NT2/D1 (cell line): ENCODE measurements at places on chromosomes 3 and 15.

GRCh38 chr3:65033576-65033975 is 345.8 kb upstream of the ADAMTS9 start:
- no peak for DNase-seq

DNA sequence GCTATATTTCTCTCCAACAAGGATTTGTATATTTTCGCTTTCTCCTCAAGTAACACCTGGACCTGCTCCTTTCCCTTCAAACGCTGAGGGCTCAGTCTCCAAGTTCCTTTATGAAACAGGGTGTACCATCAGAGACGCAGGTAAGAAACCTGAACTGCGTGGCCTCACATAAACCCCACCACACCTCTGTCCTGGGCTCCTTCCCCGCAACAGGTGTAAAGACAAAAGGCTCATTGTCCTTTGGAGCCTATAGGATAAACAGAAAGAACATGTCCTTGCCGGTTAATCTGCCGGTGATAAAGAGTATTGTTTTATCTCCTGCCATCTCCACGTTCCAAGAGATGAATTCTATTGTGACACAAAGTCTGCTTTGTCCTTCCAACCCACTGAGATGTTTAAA is 111.8 kb upstream of the ADAMTS9 start:
- DNase-seq = no peak

GRCh38 chr15:94317211-94317610 is 85.8 kb downstream of the MCTP2 start:
- DNase-seq = no peak

GRCh38 chr15:94370206-94370935 is 139.0 kb downstream of the MCTP2 start:
- no peak for DNase-seq

DNA sequence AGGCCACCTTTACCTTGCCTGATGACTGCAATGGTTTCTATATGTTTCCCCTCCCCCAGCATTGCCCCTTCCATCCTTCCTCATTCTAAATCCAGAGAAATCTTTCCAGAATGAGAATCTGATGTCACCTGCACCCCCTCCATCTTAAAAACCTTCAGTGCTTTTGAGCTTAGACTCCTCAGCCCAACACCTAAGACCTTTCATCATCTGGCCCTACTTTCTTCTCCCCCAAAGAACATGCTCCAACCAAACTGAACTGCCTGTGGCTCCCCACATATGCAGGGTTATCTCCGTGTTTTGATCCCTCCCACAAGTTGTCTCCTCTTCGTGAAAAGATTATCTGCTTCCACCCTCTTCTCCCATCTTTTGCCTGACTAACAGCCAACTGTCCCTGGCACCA is 27.3 kb downstream of the RFTN1 start:
- no peak for DNase-seq

GRCh38 chr3:9918261-9919038 is 1.6 kb downstream of the IL17RC start:
- DNase-seq = no peak

DNA sequence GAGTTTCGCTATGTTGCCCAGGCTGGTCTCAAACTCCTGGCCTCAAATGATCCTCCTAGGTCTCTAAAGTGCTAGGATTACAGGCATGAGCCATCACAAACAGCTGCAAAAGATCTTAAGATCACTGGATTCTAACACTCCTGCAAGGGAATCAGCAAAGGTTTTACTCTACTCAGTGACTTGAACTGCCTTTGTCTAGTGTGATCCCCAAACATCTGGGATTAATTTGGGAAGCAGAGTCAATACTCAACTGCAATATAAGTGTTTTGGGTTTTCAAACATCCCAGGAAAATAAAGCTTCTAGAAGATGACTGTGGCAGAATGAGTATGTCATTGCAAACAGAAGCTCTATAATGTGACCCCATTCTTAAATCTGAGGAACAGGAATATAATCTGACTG is 7.2 kb downstream of the SPG21 start:
- no peak for DNase-seq

DNA sequence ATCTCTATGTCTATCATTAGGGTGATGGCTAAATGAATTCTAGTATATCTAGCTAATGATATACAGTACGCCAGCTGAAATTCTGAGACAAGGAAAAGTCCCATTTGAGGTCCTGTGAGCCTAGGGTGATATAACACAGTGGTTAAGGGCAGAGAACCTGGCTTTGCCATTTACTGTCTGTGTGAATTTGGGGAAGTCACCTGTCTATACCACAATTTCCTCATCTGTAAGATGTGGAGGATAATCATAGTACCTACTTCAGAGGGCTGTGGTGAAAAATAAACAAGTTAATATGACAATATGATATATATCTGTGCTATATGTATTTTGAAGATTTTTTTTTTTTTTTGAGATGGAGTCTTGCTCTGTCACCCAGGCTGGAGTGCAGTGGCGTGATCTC is 9.8 kb upstream of the ANKDD1A start:
- DNase-seq = no peak

- DNase-seq = peak; percentile 79
These were observed at the start of gene ARL8B for GRCh38 chr3:5122030-5122740. Gene ARL8B (plus strand): TSS chr3:5122292. CDS start chr3:5122466, 174 bp downstream.

- DNase-seq = no peak
These were observed 13.3 kb downstream of the RRP9 start for GRCh38 chr3:51928438-51928837.

DNA sequence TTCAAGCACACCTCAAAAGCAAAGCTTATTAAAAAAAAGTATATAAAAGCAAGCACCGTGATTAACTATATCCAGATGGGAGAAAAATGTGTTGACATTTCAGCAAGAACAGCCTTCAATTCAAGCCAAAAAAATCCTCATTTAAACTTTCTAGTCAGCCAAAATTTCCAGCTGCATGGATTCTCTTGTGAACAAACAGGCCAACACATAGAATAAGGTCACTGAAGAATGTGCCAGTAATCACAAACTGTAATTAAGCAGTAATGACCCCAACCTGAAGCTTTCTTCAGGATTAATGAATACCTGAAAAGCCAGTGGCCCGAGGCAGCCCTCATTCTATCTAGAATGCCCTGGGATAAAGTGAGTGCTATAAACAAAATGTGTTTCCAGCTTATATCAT is 130.7 kb upstream of the KCNMB2 start:
- DNase-seq = no peak

GRCh38 chr3:8662594-8662993 is 18.0 kb upstream of the SSUH2 start:
- DNase-seq = no peak

GRCh38 chr3:76352511-76353284 is 567.3 kb upstream of the ZNF717 start:
- no peak for DNase-seq

- no peak for DNase-seq
These were observed 27.9 kb downstream of the ZNF710 start for GRCh38 chr15:90029024-90029423.

GRCh38 chr3:24351779-24352469 is 142.7 kb downstream of the THRB start:
- DNase-seq = no peak

- no peak for DNase-seq
These were observed 29.9 kb upstream of the ST3GAL6 start for GRCh38 chr3:98733053-98733811.

DNA sequence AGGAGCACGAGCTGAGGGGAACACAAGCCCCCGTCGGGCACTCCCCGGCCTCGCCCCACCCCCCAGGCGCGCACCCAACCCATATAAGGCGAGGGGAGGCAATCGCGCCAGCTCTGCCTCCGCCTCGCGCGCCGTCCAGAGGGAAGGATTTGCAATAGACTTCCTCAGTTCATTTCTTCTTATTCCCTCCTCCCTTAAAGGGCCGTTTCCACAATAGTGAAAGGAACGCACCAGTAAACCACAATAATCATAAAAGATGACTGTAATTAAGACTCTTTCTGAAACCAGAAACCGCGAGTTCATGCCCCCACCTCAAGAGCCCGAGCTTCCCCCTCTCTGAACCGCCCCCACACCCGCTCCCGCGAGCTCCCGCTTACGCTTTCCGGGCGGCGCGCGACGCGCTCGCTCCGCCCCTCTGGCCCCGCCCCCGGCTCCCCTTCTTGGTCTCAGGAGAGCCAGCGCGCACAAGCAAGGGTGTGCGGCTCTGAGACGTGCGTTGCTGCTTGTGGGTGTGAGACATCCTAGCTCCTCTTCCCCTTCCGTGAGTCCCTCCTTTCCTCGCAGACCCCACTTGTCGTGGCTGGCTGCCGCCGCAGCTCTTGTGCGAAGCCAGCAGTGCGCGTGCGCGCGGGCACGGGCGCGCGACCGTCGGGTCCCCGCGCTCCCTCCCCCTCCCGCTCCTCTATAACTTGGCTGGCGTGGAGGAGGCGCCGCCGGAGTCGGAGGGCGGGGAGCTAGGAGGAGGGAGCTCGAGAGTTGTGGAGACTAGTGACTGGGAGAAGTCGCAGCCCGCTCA is at the start of gene DIPK2A:
Gene DIPK2A (plus strand): TSS at position 465 of the 796 bp plus-strand sequence. CDS start 510 bp downstream, outside the sequence.
- DNase-seq = peak; percentile 87

GRCh38 chr3:14562121-14562890 is 22.2 kb upstream of the GRIP2 start:
- no peak for DNase-seq

- DNase-seq = no peak
These were observed 1071.9 kb downstream of the IGSF11 start for GRCh38 chr3:117962750-117963149.
